ENCODE measurements at places on chromosomes 13 and 19.

GRCh38 chr13:40755082-40755700 lies 15.8 kb downstream of the MRPS31 start:
- DNase-seq = no peak

GRCh38 chr19:14699641-14700040 lies 9.8 kb downstream of the ZNF333 start:
- DNase-seq = no peak

GRCh38 chr19:33752018-33752800 lies 44.5 kb upstream of the KCTD15 start:
- DNase-seq = no peak

- no peak for DNase-seq
These were observed 7.1 kb downstream of the SMG9 start for GRCh38 chr19:43747557-43748204.

- DNase-seq = no peak
These were observed 16.3 kb downstream of the MBNL2 start for GRCh38 chr13:97238432-97238831.

DNA sequence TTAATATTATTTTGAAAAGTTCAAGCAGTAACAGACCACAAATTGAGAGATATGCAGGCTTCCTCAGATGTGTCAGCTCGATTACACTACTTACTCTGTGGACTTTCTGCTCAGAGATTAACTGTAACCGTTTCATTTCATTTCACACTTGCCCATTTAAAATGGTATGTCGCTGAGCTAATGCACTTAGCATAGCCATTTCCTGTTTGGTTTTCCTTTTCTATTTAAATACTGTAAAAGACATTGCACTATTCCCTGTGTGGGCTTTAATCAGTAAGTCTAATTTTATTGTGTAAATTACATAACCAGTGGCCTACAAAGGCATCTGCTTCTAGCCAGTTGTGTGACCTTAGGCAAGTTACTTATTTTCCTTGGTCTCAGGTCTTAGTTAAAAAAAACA lies 237.6 kb downstream of the LACC1 start:
- peak; percentile 24 for DNase-seq

DNA sequence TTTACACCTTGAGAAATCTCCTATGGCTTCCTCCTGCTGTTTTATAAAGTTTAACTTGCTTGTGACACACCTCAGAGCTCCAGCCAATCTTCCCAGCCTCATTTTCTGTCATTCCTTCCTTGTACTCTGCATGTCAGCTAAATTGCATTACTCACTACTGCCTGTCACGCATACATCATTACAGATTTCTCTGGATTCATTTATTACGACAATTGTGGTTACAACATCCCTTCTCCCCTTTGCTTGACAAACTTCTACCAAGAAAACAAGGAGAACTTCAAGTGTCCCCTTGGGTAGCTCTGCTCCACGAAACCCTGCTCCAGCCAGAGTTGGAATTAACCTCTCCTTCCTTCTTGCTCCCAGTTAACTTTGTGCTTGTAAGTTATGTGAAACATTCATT lies 22.0 kb upstream of the GPR18 start:
- DNase-seq = peak; percentile 49

GRCh38 chr13:98869408-98870090 lies 108.3 kb downstream of the DOCK9 start:
- no peak for DNase-seq

DNA sequence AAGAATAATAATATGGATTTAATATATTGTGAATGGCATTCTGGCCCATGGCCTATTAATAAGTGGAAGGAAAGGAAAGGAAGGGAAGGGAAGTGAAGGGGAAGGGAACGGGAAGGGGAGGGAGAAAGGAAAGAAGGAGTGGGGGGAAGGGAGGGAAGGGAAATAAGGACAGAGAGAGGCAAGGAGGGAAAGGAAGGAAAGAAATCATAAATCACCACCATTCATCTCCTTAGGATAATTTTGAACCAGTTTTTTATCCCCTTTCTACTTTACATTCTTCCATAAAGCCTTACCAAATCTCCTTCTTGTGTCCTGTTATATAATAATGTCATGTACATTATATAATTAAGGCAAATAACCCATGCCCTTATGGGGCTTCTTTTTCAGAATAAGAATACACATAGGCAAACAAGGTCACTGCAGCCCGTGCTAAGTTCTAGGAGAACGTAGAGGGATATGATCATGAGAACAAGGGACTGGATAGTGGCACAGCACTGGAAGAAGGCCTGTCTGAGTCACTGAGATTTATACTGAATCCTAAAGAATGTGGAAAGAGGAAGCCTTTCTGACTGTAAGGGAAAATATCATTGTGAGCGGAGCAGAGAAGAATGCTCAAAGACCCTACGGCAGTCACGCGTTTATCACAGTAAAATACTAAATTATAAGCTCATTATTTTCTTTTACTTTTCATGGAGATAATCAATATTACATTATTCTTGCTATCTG lies 444.5 kb upstream of the GPC6 start:
- no peak for DNase-seq

DNA sequence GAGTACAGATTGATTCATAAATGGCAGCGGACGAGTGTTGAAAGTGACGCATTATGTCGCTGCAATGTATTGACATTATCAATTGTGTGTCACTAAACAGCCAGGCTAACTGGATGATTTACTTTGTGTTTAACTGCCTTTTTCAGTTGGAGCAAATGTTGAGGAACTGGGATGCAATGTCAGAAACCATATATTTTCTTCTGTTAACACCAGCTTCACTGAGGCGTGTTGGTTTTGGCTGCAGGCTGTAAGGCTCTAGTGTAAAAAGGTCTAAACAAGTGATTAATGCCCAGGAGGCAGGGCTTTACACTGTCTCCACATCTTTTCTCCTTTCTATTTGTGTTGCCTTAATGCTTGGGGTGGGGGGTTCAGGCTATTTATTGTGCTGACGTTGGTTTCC lies 80.1 kb downstream of the GGACT start:
- DNase-seq = no peak

GRCh38 chr13:85204668-85205344 lies 594.4 kb downstream of the SLITRK6 start:
- no peak for DNase-seq

GRCh38 chr13:106736941-106737340 lies 169.0 kb upstream of the ARGLU1 start:
- DNase-seq = no peak

DNA sequence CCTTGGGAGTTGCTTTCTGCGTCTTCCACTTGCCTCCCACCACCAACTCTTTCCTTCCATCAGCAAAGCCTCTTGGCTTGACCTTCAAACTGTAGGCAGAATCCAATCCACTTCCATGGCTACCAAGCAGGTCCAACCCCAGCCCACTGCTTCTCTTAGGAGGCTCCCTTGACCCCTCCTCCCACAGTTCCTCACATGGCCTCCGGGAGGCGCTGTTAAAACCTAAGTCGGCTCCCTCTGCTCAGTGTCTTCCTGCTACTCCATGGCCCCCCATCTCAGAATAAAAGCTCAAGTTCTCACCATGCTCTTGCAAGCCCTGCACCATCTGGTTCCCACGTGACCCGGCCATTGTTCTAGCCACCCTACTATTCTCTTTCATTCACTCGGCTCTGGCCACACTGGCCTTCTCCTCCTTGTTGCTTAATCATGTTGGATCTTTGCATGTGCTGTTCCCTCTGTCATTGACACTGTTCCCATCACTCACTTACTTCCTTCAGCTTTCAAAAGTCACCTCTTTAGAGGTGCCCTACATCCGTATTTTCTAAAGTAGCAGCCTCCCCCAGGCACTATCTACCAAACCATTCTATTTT lies 7.5 kb downstream of the IZUMO2 start:
- no peak for DNase-seq

- no peak for DNase-seq
These were observed 6.8 kb upstream of the LRFN1 start for GRCh38 chr19:39327363-39328045.

GRCh38 chr13:30652746-30653386 lies 35.1 kb downstream of the USPL1 start:
- no peak for DNase-seq

GRCh38 chr19:10553943-10554381 lies 10.3 kb downstream of the ATG4D start:
- peak; percentile 86 for DNase-seq

- DNase-seq = no peak
These were observed at the start of gene CYTH2 for GRCh38 chr19:48469289-48469881. Gene CYTH2, plus strand, starts transcription at chr19:48469369. Its CDS starts 139 bp downstream, at chr19:48469508.

- no peak for DNase-seq
These were observed 16.0 kb downstream of the KCNC3 start for GRCh38 chr19:50312967-50313811.

DNA sequence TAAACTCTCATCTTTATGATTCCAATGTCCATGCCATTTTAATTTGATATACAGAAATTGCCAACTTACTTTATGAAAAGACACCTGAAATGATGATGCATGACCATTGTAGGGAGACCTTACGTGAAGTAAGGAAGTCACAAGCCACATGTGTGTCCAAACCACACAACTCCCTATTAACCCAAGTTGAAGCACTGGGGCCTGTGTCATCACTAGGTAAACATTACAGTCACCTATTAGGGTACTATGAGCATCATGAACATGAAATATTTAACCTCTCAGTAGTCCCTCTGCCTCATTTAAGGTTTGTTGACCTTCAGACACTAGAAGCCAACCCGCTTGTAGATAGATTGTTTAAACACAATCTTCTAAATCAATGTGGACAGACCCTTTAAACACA lies 576.9 kb downstream of the IRS2 start:
- DNase-seq = no peak

DNA sequence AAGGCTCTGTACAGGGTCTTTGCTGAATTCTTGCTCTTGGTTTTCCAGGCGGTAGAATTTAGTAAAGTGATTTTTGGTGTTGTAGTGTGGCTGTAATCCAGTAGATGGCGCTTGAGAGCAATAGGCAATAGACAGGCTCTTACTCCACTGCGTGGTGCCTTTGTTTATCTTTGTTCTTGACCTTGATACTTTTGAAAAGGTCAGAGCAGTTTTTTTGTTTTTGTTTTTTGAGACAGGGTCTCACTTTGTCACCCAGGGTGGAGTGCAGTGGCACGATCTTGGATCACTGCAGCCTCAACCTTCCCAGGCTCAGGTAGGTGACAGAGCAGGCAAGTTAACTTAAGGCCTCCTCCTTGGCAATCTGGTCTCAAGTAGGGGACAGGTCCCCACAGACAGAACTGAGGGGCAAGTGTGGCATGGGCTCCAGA lies 12.2 kb upstream of the LILRA5 start:
- peak; percentile 2 for DNase-seq

GRCh38 chr19:17323964-17324332 lies 10.7 kb downstream of the ANO8 start:
- DNase-seq = no peak
